Left ventricle myocardium superior (tissue), 1 donor: ENCODE measurements at places on chromosomes 4 and X.
A peak's percentile ranks its signal among the peaks of the same experiment; 100 is the strongest.

DNA sequence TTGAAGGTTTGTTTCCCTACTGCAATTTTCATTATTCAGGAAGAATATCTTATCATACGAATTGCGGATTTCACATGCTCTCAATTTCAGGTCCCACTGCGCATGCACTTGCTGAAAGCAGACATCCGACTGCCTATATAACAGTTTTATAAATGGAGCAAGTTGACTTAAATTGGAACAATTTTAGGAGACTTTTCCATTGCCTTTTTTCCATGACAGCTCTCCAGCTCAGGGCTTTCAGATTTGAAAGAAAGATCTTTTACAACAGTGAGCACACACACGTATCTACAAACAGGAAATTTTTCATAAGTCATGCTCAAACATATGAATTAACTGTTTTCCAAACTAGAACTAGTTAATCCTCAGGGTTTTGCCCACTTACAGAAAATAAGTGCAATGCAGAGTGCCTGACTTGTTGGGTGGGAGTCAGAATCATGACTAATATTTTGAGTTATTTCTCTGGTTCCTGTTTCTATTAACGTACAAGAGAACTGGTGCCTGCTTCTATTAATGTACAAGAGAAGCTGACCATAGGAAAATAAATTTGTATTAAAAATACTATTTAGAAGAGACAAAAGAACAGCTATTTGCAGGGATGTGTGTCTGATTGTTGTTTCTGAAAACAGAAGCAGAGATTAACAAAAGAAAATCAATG is 137.9 kb downstream of the GPC3 start:
- DNase-seq = no peak

- no peak for DNase-seq
These were observed 42.3 kb downstream of the DKK2 start for GRCh38 chr4:106993827-106994226.

- DNase-seq = peak; percentile 47
These were observed 43.7 kb downstream of the NSG1 start for GRCh38 chr4:4430492-4431195.

GRCh38 chr4:109127866-109128265 is 174.6 kb downstream of the COL25A1 start:
- DNase-seq = no peak

DNA sequence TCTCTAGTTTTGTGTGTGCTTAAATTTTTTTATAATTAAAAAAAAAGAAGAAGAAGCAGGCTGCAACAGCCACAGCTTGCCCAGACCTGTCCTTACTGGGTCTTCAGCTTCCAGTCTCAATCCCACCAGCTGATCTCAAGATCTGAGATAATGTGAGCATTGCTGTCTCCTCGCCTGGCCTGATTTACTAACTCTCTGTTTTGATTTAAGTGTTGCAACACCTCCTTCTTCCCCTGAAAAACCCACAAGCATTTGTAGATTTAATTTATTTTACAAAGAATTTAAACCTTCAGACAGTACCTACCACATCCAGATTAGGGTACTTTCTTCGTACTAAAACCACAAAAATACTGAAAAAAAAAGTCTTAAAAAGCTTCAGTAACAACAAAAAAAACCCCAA is 38.0 kb downstream of the FAM241A start:
- no peak for DNase-seq

DNA sequence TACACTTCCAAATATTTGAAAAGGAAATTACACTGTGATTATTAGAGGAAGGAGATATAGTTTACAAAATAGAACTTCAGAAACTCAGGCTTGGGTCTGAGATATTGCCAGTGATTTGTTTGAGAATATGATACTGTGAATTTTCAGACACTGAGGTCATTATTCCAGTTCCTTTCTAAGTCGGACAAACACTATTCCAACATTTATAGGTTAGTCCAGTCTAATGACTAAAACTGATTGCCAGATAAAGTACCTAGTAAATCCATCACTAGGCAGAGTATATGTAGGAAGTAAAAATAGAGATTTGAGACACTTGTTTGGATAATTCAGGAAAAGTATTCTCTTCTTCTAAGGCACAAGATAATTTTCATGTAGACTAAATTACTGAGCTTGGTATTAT is 13.2 kb downstream of the MTTP start:
- no peak for DNase-seq

GRCh38 chr4:162497564-162498167 is 333.9 kb upstream of the FSTL5 start:
- no peak for DNase-seq

DNA sequence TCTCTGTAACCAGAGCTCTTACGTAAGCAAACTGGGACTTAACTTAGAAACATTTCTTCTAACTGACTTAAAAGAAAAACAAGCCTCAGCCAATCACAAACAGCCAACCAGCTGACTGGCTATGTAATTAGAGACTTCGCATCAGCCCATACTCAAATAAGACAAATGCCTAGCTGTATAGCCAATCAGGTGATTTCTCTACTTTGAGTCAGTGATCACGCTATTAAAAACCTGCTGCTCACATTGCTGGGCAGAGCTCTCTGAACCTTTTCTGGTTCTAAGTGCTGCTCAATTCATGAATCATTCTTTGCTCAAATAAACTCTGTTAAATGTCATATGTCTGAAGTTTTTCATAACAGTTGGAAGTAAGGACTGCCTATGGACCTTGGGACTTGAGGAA is 9.9 kb upstream of the SMIM10L2A start:
- DNase-seq = no peak

GRCh38 chr4:169665046-169665737 is 44.8 kb downstream of the CLCN3 start:
- no peak for DNase-seq

- no peak for DNase-seq
These were observed 225.3 kb upstream of the LNX1 start for GRCh38 chr4:53816561-53816960.

DNA sequence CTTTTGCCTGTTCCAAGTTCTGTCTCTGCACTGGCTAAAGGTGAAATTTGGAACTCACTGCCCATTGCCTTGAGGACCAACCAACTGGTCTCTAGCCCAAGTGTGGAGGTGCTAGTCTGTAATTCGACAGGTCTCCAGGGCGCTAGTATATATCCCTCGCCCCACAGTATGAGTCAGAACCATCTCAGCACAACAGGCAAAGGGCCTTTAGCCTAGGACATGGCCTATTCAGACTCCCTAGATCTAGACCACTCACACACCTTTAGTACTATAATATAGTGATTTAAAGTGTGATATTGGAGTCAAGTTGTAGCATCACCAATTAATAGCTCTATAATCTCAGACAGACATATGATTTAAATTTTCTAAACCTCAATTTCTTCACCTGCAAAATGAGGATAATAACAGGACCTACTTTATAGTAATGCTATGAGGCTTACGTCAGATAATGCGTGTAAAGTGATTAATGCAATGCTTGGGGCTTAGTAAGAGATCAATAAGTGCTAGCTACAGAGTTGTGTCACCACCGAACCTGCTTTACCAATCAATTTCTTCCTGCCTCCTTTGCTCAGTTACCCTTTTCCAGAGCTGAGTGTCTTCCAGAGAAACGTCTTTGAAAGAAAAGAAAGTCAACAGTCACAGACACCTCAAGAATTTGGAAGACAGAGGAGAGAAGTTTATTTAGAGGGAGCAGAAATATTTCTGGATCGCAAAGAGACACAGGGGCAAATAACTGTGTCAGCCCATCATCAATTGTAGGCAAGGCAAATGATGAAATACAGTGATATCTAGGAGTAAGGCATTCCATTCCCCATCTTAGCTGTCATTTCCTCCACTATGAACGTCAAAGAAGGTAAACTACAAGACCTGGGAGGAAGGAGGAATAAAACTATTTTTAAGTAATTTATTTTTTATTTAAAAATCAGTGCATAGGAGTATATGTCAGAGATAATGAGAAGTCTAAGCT is 2.3 kb downstream of the NOX1 start:
- no peak for DNase-seq

DNA sequence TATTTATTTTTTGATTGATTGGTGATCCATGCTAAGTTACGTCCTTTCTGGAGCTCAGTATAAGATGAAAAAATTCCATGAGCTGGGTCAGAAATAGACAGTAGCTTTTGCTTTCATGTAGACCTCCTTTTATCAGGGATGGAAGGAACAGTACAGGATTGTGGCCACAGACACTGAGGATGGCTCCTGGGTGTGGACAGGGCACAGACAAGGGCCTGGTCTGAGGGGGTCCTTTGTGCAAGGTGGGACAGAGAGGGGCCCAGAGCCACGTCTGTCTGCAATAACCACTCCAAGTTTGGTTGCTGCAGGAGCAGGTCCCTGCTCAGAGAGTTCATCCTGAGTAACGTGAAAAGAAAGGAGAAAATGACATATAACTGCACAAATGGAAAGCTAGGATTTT is 127.1 kb downstream of the ENPP6 start:
- DNase-seq = no peak

DNA sequence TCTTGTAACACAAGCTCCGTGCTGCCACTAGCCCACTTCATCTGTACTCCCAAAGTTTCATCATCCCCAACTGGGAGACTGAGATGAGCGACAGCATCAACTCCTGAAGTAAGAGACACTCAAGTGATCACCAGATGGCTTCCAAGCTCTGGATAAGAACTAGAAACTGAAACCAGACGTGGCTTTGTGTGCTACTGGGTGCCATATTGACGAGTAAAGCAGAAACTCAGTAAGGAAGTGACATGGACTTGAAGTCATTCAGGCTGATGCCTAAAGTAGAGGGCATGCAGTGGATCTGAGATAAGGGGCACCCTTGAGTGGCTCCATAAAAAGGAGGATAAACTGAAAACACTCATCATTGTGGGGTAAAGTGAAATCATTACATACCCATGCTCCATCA is 72.4 kb downstream of the PCYT1B start:
- no peak for DNase-seq

GRCh38 chr4:13212936-13213335 is 271.2 kb downstream of the RAB28 start:
- no peak for DNase-seq

GRCh38 chr4:112231779-112232713 is at the start of gene AP1AR:
Gene AP1AR (plus strand): TSS chr4:112231787. CDS start chr4:112232092, 305 bp downstream.
- peak; percentile 89 for DNase-seq

DNA sequence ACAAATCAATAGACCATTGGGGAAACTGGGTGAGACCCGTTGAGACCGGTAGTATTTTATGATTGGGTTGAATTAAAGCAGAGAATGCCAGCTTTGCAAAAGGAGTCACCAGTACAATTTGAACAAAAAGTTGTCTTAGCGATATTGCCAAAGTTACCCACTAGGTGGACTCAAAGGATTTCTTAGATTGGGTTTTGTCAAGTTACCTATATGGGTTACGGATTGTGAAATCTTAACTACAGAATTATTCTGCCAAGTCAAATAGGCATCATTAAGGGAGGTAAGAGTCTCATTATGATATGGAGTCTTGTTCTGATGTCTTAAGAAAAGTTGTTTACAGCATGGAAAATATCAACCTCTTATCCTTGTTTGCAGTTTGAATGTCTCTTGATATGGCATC is 15.0 kb upstream of the CT47A1 start:
- DNase-seq = no peak
